Pancreas (tissue), 10 donors: ENCODE measurements at places on chromosomes 5 and 9.

- DNase-seq = no peak
- H3K27ac ChIP-seq = no peak overlapping the region
- H3K4me1 ChIP-seq = peaks cover 13% of the 10 kb centered on the region
- no peaks in the 10 kb centered on the region for H3K27me3 ChIP-seq
Measured at GRCh38 chr5:95746722-95747679, 15.9 kb downstream of the RHOBTB3 start.

DNA sequence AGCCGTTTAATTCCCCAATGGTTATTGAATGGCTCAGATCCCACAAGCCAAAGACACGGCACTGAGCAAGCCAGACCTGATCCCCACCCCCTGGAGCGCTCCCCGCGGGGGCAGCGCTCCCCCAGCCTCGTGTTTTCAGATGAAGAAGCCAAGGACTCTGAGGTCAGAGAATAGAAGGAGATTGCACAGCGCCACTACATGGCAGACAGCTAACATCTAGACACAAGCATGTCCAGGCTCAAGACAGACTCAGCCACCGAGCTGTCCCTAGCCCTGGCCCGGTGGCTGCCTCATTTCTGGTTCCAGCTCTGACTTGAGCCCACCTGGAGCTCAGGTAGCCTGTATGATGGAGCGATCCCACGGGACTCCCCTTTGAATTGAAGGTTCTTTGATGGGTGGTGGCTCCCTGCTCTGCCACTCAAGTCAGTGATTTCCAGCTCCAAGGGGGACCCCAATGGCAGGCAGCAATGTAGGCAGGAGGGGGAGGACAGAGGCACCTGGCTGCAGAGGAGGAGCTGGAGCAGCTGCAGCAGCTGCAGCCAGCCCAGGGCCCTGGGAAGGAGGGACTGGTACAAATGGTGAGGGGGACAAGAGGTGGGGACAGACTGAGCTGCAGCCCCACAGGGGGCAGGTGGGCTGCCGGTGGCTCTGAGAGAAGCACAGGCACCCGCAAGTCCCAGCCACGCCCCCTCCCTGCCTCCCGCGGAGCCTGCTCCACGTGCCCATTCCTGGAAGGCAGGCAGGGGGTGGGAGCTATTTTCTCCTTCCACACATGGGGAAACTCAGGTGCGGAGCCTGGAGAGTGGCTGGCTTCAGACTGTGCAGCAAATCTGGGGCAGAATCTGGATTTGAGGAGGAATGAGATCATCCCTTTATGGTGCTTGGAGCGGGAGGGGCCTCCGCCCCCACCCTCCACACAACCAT, 40.2 kb downstream of the NTNG2 start:
- no peaks in the 10 kb centered on the region for H3K4me1 ChIP-seq
- no peak for DNase-seq
- H3K27me3 ChIP-seq = no peaks in the 10 kb centered on the region
- H3K36me3 ChIP-seq = no peaks in the 10 kb centered on the region

GRCh38 chr5:172729588-172729987, 41.4 kb downstream of the DUSP1 start:
- no peaks in the 10 kb centered on the region for H3K27me3 ChIP-seq
- no peak overlapping the region for H3K4me3 ChIP-seq
- DNase-seq = no peak
- no peak overlapping the region for H3K27ac ChIP-seq

DNA sequence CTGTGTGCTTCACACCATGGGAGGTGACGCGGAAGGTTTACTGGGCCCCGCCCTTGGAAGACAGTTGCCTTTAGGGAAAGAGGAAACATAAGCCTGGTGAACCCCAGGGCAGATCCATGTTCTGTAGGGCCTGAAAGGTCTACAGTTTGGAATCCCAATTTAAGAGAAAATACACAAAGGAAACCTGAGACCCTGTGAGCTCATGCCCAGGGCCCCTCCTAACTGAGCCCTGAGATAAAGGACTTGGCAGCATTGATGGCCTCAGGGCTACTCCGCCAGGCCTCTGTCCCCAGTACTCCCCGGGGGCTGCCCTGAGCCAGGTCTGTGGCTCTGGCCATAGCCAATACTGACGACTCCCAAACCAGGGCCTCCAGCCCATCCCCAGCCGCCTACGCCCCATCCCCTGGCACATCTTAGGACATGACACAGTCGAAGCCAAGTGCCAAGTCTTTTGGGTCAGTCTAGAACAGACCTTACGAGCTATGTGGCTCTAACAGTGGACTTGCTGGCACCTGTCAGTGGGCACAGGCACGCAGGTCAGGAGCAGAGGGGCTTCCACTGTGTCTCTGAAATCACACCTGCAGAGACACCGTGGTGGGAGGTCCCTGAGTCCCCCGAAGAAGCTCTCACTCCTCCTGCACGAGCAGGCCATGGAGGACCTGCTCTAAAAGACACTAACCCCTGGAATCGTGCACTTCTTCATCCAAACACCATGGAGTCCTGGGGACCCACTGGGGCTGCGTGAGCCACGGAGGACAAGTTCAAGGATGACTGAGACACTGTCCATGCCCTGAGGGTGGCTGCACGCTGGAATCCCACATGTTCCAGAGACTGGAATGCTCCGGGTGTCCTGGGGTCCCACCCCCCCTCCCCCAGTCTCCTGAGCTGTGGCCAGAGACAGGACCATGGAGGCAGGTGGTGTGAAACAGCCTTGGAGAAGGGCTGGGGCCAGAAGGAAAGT, 40.3 kb upstream of the BARHL1 start:
- DNase-seq = no peak
- no peaks in the 10 kb centered on the region for H3K4me1 ChIP-seq
- no peak overlapping the region for H3K27ac ChIP-seq
- H3K27me3 ChIP-seq = no peaks in the 10 kb centered on the region
- H3K4me3 ChIP-seq = no peak overlapping the region

DNA sequence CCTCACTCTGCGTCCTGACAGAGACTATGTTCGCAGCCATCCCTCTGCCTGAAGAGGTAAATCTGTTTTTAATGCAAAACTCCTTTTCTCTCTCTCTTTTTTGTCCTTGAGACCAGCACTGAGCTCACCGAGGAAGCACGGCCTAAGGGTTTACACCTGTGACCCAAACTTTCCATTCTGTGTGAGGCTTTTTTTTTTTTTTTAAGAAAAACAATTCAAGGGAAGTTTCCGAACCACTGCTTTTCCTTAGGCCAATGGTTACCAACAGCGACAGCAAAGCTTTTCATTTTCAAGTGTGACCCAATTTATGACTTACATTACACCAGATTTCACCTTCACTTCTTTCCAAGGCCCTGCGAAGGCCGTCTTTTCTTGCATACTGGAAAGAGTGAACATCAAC, 205.9 kb downstream of the EFNA5 start:
- H3K4me3 ChIP-seq = no peak overlapping the region
- H3K27ac ChIP-seq = no peak overlapping the region
- no peaks in the 10 kb centered on the region for H3K36me3 ChIP-seq

DNA sequence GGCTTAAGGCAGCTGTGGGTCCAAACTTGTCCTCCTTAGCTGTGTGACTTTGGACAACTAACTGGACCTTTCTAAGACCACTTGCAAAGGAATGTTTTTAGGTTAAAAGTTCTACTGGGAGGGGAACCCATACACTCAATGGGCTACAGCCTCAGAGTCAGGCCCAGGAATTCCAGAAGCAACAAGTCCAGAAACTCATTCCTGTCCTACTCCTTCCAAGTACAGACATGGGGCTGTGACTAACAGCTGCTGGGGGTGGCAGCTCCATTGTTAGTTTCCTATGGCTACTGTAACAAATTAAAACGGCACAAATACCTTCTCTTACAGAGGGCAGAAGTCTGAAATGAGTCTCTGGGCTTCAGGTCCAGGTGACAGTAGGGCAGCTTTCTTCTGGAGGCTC, 12.4 kb upstream of the AKNA start:
- H3K27me3 ChIP-seq = no peaks in the 10 kb centered on the region
- no peak for DNase-seq

GRCh38 chr9:2839040-2839439, 4.9 kb downstream of the PUM3 start:
- H3K36me3 ChIP-seq = peaks cover 3% of the 10 kb centered on the region
- no peak for DNase-seq
- peaks cover 22% of the 10 kb centered on the region for H3K4me1 ChIP-seq
- H3K4me3 ChIP-seq = no peak overlapping the region
- no peaks in the 10 kb centered on the region for H3K27me3 ChIP-seq

DNA sequence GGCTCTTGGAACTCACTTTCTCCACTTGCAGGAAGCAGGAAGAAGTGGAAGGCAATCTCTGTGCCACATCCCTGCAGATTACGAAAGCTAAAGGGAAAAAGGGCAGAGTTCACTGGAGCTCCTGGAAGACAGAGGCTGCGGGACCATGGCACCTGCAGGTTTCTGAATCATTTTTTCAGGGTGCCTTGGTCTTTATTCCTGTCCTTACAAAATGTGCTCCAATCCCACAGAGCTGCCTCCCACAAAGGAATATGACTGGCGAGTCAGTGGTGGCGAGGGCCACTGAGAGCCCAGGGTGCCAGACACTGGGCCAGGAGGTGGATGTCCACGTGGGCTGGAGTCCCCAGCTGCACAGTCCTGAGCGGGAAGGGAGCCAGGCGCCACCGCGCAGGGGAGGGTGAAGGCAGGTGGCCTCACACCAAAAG, 183.0 kb downstream of the FANCC start:
- H3K27ac ChIP-seq = no peak overlapping the region
- H3K4me3 ChIP-seq = no peak overlapping the region
- H3K27me3 ChIP-seq = no peaks in the 10 kb centered on the region
- peak; percentile 55 for DNase-seq

DNA sequence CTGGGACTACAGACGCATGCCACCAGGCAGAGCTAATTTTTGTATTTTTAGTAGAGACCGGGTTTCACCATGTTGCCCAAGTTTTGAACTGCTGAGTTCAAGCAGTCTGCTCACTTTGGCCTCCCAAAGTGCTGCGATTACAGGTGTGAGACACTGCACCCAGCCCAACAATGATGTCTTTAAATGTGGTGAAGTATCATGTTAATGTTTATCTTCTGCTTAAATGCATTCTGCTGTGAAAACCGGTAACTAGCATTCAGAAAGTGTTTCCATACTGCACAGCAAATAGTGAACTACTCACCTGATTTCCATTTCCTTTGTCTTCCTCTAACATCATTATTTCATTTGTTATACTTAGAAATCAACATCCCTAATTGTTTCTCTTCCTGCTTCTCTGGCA, 264.0 kb upstream of the ITGA1 start:
- no peaks in the 10 kb centered on the region for H3K4me1 ChIP-seq
- H3K36me3 ChIP-seq = no peaks in the 10 kb centered on the region
- no peak for DNase-seq
- no peak overlapping the region for H3K4me3 ChIP-seq
- H3K27ac ChIP-seq = no peak overlapping the region
- no peaks in the 10 kb centered on the region for H3K27me3 ChIP-seq

- no peak for DNase-seq
- H3K4me3 ChIP-seq = no peak overlapping the region
- H3K27me3 ChIP-seq = no peaks in the 10 kb centered on the region
- no peak overlapping the region for H3K27ac ChIP-seq
Measured at GRCh38 chr9:115786321-115786720, 367.3 kb upstream of the PAPPA start.

DNA sequence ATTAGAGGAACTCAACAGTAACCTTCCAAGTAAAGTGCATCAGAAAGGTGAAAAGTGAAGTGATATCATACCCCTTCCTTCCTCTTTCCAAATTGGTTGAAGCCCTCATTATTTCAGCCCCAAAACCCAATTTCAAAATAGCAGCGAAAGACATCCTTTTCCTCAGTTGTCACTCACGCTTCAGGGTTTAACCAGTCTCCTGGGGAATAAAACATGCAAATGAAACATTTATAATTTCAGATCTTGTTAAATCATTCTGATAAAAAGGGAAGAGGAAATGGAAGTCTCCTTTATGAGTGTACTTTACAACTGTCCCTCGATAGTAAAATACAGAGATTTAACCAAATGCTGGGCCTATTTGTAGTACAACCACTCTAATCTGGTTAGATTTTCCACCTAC, 22.5 kb downstream of the TRPM6 start:
- H3K27ac ChIP-seq = no peak overlapping the region
- no peaks in the 10 kb centered on the region for H3K36me3 ChIP-seq
- H3K4me1 ChIP-seq = no peaks in the 10 kb centered on the region
- H3K27me3 ChIP-seq = no peaks in the 10 kb centered on the region
- no peak for DNase-seq

DNA sequence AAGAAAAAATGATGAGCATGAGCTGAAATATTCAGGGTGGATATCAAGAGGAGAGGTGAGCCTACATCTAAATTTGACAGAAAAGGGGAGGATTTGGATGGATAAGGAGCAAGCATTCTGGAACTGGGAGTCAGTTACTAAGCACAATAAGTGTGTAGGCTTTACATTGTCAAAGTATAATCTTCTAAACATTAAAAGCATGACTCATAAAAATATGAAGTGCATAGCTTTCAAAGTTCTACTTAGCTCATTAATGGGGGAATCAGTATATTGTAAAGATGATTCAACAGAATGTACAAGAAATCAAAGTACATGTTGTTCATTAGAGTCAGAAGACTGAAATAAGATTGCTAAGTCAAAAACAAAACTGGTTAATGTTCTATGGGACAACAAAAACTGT, 248.0 kb upstream of the GAS1 start:
- no peak overlapping the region for H3K27ac ChIP-seq
- no peaks in the 10 kb centered on the region for H3K36me3 ChIP-seq
- H3K4me1 ChIP-seq = no peaks in the 10 kb centered on the region
- no peaks in the 10 kb centered on the region for H3K27me3 ChIP-seq
- DNase-seq = no peak

- no peaks in the 10 kb centered on the region for H3K27me3 ChIP-seq
- H3K27ac ChIP-seq = no peak overlapping the region
- H3K4me1 ChIP-seq = no peaks in the 10 kb centered on the region
- no peaks in the 10 kb centered on the region for H3K36me3 ChIP-seq
- DNase-seq = no peak
Measured at GRCh38 chr5:172370237-172370640, 84.1 kb downstream of the SH3PXD2B start.

DNA sequence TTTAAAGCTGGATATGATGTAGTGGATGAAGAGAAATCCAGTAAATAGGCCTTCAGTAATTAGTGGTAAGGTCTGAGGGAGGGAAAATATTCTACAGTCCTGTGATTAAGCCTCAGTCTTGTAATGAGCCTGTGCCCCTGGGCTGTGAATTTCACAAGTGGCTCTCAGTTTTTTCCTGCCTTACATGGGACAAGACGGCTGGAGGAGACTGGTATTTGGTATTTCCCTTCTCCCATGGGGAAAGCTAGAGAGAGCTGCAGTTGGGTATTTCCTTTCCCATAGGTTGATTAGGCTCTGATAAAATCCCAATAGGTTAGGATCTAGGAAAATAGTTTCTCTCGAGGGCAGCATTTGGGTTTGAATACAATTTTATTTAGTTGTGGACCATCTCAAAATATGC, 62.2 kb upstream of the GNA14 start:
- no peaks in the 10 kb centered on the region for H3K36me3 ChIP-seq
- H3K4me3 ChIP-seq = no peak overlapping the region
- no peaks in the 10 kb centered on the region for H3K4me1 ChIP-seq
- no peak for DNase-seq

- no peaks in the 10 kb centered on the region for H3K27me3 ChIP-seq
- peak within 1 kb of the TSS; percentile 51 for H3K27ac ChIP-seq
- no peaks in the 10 kb centered on the region for H3K4me1 ChIP-seq
- H3K36me3 ChIP-seq = no peaks in the 10 kb centered on the region
- peak; percentile 75 for DNase-seq
Measured at GRCh38 chr5:103562453-103563157, at the start of gene NUDT12. Gene NUDT12 (minus strand): TSS chr5:103562789. CDS start chr5:103560248, 2,541 bp downstream.
